ENCODE measurements at places on chromosomes 12 and 14.

- DNase-seq: no peak
Observed at GRCh38 chr12:79590751-79591150, 100.0 kb downstream of the PAWR start.

- DNase-seq: no peak
Observed at GRCh38 chr12:48687592-48687991, 5.6 kb upstream of the KANSL2 start.

DNA sequence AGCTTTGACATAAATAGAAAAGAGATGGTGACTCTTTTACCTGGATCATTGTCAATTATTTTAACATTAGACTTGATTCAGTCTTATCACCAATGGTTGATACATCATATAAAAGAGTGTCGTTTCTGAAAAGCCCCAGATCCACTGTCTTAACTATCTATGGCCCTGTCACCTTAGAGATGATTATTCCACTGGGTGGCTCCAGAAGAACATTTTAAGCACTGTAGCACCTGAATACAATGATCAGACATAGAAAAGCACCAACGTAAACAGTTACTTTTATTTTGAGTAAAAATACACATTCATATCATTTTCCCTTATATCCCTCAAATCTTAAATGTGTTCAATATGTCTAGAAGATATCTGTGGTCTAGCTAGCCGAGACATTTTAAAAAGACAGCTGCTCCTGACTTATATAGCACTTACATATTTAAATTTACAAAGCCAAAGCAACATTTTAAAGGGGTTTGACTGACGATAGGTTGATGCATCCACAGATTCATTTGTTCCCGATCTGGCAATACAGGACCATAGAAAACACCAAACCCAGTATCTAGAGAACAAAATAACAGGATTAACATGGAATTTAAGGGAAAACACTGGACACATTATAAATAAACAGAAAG lies 32.9 kb downstream of the TSPAN8 start:
- no peak for DNase-seq

GRCh38 chr14:69610874-69611171 lies 573 bp upstream of the SUSD6 start:
- DNase-seq: no peak

DNA sequence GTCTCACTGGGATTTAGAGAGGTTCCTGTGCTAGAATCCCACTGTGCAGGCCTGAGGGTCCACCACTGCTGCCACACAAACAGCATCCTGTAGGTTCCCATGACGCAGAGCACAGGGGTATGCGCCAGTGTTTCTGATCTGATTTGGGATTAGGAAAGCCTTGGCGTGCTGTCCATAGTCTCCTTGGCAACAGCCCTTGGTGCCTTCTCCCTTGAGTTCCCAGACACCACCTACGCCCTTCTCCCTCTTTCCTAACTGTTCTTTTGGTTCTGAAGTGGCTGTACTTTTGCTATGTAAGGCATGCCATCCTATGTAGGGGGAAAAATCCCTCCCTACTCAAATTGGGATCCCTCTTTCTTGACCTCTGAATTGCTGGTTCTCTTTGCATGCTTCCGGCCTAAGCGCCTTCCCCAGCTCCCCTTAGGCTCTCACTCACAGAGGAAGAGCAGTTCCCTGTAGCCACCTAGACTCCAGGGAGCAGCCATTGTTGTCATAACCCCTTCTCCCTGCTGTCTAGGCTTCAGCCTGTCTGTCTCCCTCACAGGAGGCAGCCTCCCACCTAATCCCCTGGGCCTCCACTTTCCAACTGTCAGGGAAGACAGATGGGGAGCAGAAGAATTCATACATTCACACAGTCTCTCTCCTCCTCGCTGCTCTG lies 14.8 kb upstream of the RIC8B start:
- no peak for DNase-seq

GRCh38 chr12:115341442-115341841 lies 657.5 kb upstream of the TBX3 start:
- no peak for DNase-seq

GRCh38 chr12:79381248-79382208 lies 309.2 kb downstream of the PAWR start:
- no peak for DNase-seq

- DNase-seq: no peak
Observed at GRCh38 chr12:64801381-64801780, 23.1 kb upstream of the TBC1D30 start.

DNA sequence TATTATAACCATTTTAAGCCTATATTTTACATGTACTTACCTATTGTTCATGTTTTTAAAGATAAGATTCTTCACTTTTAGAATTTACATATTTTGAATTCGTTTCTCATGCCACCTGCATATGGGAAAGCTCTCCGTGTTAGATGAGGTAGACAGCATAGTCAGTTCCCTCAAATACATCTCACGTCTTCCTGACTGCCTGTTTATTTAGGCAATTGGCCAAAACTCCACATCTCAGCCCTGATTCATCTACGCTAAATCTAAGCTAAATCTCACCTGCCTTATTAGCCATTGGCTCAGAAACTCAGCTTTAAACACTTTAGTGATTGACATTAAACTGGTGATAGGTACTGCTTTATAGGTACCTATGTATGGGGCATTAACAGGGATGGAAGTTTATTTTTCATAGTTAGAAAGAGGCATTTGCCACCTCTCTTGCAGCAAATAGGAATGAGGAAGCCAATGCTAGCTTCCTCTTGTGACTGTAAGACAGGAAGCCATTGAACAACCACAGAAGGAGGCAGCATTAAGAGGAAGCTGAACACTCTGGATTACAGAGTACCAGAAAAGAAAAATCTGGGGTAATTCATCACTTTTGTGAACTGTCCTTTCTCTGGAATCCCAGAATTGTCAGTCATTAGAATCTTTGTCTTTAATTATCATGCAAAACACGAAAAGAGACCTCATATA lies 111.9 kb downstream of the LRFN5 start:
- DNase-seq: no peak

DNA sequence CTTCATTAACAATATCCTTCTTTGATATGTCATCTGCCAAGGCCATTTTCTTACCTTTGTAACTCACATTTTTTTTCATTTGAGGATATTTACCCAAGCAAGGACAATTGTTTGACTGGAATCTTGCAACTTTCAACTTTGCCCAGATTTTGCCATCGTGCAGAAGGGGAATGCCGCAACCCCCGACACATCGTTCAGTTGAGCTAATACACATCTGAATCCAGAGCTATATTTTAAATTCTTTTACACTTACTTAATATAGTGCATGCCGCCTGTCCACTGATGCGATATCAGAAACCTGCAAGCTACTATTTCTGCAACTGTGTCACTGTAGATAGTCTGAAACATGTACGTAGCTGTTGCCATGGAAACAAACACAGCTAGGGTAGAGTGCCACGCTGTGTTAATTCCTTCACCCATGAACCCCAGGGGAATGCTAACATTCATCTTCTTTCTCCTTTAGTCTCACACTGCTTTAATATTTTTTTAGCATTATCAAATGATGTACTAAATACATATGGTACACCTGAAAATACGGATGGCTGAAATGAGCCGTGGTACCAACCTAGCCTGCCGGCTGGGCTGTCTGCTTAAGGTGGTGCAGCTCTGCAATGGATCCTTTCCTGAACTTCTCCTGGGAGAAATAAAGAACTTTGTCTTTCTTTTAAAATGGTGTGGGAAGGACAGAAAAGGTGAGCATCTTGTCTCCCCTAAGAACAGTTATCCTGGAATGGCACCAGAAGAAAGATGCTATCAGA lies 77.0 kb upstream of the FOXN3 start:
- no peak for DNase-seq

Data from stimulated activated CD8-positive, alpha-beta memory T cell treated with anti-CD3 and anti-CD28 coated beads, Interleukin-7, amount 100 ng/mL, for 4 hours (primary cell).